ENCODE measurements at places on chromosomes 4 and X.

- DNase-seq, result no peak
These were observed 1.4 kb upstream of the PTPN13 start for GRCh38 chr4:86592553-86593249.

DNA sequence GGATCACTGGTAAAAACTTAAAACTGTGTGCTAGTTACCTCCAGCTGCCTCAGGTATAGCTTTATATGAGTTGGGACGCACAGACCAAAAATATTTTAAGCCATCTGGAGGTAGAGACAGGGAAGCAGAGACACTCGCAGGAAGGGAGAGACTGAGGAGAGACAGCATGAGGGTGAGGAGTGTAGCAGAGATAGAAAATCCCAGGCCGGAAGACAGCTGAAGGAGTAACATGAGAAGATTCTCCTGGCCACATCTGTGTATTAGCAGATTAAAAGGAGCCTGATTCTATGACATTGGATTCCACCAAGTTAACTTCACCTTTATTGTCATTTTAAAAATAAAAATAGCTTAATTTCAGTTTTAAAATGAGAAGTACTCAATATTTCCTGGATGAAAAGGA lies 84.3 kb downstream of the PDLIM5 start:
- no peak for DNase-seq

- no peak for DNase-seq
These were observed 261.1 kb upstream of the PLCXD1 start for GRCh38 chrX:19912-20571.

GRCh38 chr4:185282968-185283367 lies 73.6 kb downstream of the SNX25 start:
- no peak for DNase-seq

- no peak for DNase-seq
These were observed 1865.3 kb upstream of the AGA start for GRCh38 chr4:179307297-179308136.

- DNase-seq, result no peak
These were observed 16.7 kb downstream of the IL21 start for GRCh38 chr4:122604146-122604545.

GRCh38 chrX:17597836-17598439 lies 139.4 kb upstream of the SCML1 start:
- no peak for DNase-seq

GRCh38 chr4:76637712-76638361 lies 202.8 kb downstream of the SHROOM3 start:
- no peak for DNase-seq

DNA sequence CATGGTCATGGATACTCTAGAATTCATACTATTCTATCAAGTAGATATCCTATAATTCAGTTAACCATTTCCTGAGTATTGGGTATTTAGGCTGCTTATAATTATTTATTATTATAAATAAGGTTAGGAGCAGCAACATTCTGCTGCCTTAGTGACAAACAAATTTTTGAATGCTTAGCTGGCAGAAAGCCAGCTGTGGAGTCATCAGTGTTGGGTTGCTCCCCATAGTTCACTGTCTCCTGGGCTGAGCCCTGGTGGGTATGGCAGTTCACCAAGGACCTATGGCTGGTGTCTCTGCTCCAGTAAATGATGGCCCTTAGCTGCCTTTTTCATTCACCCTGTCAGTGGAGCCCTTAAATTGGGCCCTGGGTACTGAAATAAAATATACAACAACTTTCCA lies 61.8 kb downstream of the SMARCA5 start:
- no peak for DNase-seq

DNA sequence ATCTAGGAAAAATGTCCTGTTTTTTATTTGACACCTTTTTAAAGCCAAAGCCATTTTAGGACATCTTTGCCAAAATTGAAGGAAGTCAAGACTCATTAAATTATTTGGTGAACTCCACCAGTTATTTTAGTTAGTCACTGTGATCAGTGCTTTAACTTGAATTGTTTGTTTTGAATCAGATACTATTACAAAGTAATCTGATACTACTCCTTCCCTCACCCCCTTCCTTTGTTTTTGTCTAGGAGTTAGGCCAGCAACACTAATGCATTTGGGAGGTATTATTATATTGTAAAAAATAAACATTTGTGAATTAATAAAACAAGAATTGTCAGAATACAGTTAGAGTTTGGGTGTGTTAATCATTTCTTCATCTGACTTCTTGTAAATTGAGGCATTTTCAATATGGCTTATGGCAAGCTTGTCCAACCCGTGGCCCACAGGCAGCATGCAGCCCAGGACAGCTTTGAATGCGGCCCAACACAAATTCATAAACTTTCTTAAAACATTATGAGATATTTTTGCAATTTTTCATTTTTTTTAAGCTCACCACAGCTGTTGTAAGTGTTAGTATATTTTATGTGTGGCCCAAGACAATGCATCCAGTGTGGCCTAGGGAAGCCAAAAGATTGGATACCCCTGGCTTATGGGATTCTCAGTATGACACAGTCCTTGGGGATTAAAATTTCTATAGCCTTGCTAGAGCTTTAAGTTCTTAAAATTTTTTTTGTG lies 182.2 kb downstream of the BMPR1B start:
- DNase-seq, result no peak

- no peak for DNase-seq
These were observed 232.9 kb upstream of the F9 start for GRCh38 chrX:139297638-139298037.

GRCh38 chr4:177232473-177232872 lies 77.2 kb upstream of the NEIL3 start:
- DNase-seq, result no peak

- DNase-seq, result no peak
These were observed 3.9 kb downstream of the HMX1 start for GRCh38 chr4:8867624-8868320.

- no peak for DNase-seq
These were observed 35.3 kb downstream of the FAT1 start for GRCh38 chr4:186688150-186688943.

GRCh38 chr4:85828027-85828890 lies 353.3 kb downstream of the ARHGAP24 start:
- DNase-seq, result no peak

Measured in CD4-positive, alpha-beta T cell treated with Interleukin-15 for 1 hour (primary cell).